Suprapubic skin (tissue), 4 donors: ENCODE measurements at places on chromosomes 7 and 10. TPM values are rescaled to one million over a fixed set of nuclear protein-coding genes. Genes with fewer than 3 reads are reported as not detected.

DNA sequence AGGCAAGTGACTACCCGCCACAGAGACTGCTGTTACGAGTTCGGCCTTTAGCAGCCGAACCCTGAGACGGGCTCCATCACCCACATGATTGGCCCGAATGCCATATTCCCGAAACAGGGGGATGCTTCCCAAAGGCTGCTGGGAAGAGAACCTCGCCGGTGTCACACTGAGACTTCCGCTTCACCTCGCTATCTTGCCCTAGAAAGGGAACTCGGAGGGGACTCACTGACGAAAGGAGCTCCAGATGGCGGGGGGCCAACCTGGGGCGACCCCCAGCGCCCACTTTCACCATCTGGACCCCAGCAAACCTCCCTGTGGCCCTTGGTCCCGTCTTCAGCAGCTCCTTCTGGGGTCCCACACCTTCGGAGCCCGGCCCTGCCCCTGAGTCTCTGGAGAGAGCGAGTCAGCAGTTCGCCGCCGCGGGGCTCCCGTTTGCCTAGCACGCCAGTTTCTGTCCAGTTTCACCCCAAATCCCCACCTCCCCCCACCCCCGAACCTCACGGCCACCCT is 529 bp downstream of the HPS1 start:
- no peak for DNase-seq
- H3K36me3 ChIP-seq: peaks cover 27% of the 10 kb centered on the region
- peak overlapping the region; percentile 93 for H3K27ac ChIP-seq

GRCh38 chr10:101272229-101272868 is 43.1 kb upstream of the LBX1 start:
- H3K4me3 ChIP-seq: no peak overlapping the region
- H3K36me3 ChIP-seq: no peaks in the 10 kb centered on the region
- peaks cover 38% of the 10 kb centered on the region for H3K27me3 ChIP-seq
- H3K27ac ChIP-seq: no peak overlapping the region
- no peak for DNase-seq

DNA sequence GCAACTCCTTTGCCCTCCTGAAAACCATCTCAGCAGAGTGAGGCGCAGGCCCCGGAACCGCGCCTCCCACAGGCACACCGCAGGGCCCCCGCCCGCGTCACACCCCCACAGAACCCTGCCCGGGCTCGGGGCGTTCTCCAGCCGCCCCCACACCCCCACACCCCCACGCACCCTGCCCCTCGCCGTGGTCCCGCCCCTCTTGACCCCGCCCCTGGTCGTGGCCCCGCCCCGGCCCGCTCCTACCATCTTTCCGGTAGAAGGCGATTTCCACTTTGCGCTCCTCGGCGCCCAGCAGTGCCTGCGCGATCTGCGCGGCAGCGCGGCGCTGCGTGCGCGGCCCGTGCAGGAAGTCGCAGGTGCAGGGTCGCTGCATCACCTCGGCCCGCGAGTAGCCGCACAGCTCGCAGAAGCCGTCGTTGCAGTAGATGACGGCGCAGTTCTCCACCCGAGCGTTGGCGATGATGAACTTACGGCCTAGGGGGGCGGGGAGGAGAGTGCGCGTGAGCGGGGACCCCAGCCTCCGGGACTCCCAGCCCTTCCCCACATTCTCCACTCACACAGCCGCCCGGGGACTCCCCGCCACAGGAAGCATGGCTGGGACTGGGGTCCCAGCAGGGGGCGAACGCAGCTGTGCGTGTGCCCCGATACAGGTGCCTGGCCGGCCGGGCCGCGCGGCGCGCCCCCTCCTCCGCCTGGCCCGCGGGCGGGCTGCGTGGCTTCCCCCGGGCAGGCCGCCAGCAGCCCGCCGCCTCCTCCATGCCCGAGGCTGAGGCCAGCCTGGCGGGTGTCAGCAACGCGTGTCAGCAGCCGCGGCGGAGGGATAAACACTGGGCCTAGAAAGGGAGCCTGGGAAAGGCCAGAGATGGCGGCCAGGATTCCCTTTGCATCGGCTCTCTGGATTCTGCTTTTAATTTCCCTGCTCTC is 3.4 kb downstream of the KCNH2 start:
- no peaks in the 10 kb centered on the region for H3K36me3 ChIP-seq
- peak overlapping the region; percentile 49 for H3K4me3 ChIP-seq
- no peak overlapping the region for H3K27ac ChIP-seq
- H3K4me1 ChIP-seq: peaks cover 41% of the 10 kb centered on the region

- H3K27ac ChIP-seq: no peak overlapping the region
- DNase-seq: no peak
- no peak overlapping the region for H3K4me3 ChIP-seq
- no peaks in the 10 kb centered on the region for H3K36me3 ChIP-seq
- no peaks in the 10 kb centered on the region for H3K27me3 ChIP-seq
Measured at GRCh38 chr7:33868166-33868565, 37.2 kb upstream of the BMPER start.

Gene WIPF3
- 1.4 TPM for total RNA-seq
